ENCODE measurements at places on chromosomes 12 and 14.

DNA sequence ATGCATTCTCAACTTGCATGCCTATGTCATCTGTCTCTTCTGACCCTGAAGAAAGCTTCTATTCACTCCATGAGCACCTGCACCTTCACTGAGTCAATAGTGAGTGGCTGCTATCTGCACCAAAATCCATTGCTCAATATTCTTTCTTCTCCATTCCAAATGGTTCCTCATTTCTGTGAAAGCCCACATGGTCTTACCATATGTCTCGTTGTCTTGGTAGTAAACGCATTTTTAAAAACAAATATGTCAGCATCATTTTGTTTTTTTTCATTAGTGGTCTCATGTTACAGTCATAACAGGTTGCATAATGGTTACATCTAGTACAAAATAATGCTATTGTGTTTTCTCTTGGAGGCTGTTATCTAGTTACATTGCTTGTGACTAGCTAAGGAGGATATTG is 106.9 kb upstream of the CPM start:
- DNase-seq: no peak

DNA sequence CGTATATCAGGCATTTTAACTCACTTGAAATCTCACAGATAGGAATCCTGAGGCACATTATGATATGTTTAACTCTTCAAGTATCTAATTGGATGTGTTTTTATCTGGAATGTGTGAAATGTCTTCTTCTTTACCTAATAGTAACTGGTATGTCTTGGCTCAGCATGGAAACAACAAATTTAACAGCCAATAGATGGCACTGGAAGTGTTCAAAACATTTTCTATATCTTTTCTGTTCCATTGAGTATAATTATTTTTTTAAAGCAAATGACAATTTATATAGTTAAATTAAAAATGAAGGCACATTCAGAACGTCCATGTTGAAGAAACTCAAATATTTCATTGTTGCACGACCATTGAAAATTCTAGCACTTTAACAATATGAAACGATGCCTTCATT is 164.6 kb upstream of the SLC16A7 start:
- DNase-seq: no peak

DNA sequence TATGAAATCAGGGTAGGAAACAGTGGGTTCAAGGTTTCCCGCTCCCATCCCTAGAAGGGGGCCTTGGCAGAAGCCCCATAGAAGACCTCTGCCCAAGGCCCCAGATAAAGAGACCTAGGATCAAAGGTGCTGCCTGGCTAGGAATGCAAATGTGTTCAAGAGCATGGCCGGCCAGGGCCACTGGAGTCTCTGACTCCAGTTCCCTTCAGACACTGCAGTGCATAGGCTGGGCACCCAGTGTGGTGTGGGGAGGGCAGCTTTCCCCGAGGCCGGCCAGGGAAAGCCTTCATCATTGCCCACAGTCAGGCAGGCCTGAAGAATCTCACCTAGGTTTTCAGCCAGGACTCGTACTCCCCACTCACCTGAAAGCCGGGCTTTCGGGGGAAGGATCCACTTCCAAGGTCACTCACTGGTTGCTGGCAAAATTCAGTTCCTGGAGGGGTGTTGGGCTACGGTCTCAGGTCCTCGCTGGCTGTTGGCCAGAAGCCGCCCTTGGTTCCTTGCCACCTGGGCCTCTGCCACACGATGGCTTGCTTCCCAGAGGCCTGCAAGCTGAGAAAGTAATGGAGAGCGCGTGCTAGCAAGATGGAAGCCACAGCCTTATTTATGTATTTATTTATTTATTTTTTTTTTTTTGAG is 9.7 kb upstream of the PEBP1 start:
- no peak for DNase-seq

GRCh38 chr14:67579636-67580035 is 20.4 kb downstream of the PIGH start:
- DNase-seq: no peak

- DNase-seq: no peak
These were observed 48.6 kb downstream of the KICS2 start for GRCh38 chr12:64173456-64173855.

GRCh38 chr12:124578854-124579253 is 11.4 kb upstream of the NCOR2 start:
- no peak for DNase-seq

GRCh38 chr12:132075026-132075713 is 68.9 kb downstream of the DDX51 start:
- no peak for DNase-seq

DNA sequence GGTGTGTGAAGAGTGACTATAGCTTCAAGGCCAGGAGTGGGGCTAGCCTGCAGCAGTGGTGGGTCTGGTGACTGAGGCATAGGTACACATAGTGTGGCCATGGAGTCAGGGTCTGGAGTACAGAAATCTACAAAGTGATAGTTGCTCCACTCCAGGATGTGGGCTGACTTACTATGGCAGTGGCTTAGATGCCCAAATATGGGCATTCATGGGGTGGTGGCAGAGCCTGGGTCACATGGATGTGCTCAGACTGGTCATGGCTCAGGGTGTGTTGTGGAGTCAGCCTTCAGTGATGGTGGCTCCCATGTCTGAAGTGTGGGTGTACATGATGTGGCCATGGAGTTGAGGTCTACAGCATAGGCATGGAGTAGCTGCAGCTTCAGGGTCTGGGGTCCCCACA is 27.3 kb downstream of the CLEC6A start:
- DNase-seq: no peak

DNA sequence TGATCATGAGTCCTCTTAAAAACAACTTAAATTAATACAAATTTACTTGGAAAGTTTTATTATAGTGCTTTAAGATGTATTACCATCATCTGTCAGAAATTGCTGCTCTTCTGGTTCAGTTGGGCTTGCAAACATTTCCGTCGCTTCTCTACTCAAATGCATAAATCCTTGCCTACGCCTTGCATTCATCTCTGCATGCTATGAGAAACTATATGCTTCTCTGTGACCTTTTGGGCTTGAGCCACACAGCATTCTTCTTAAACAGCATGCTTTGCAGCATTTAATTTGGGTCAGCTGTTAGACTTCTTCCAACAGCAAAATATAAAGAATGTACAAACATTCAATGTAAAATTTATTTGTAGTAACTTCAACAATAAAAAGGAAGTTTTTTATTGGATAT is 305.7 kb upstream of the FLRT2 start:
- DNase-seq: no peak

DNA sequence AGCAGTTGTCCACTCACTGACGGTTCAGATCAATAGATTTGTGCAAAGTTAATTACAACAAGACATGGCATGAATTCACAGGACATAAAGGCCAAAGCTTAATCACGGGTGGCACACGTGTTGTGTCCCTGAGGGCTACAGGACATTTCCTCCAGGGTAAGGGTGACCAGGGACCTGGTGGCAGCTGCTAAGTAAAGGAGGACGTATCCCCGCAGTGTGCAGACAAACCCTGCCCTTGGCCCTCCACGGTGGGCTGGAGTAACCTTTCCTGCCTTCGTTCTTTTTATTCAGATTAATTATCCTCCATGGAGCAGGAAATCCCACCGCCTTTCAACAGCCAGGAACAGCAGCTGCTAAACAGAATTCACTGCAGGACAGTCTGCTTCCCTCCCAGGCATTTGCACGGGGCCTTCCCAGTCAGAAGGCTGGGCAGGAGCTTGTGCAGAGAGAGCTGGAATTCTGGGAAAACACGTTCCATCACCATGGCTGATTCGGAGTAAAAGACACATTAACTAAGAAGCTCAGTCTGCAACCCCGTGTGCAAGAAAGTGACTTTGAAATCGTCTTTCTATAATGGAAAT is 289.9 kb upstream of the SFSWAP start:
- no peak for DNase-seq

- DNase-seq: no peak
These were observed 20.5 kb downstream of the DERA start for GRCh38 chr12:15931590-15932053.

GRCh38 chr14:20381341-20381740 is 32.0 kb downstream of the TEP1 start:
- no peak for DNase-seq

DNA sequence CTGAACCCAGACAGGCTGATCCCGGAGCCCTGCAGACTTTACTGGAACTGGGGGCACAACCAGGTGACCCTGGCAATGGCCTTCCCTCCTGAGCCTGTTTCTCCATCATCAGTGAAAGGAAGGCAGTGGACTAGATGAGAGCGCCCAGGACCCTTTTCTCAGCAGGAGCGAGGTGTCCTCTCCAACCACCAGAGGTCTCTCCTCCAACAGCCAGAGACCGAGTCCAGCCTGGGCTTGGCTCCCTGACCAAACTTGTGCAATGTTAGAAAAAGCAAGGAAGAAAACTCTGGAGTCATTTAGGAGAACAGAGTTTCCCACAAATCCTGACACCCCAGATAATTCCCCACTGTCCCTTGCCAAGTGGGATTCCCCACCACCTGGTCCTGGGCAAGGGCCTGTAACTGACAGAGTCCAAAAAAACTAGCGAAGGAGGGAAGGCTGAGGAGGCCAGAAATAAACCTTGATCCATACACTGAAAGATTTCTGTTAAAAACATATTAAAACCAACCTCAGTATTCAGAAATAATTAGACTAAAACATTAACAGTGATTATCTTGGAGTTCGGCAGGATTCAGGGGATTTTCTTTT is 9.0 kb downstream of the RPS6KL1 start:
- DNase-seq: no peak

Data from effector memory CD8-positive, alpha-beta T cell (primary cell).